AG20443 (cell line): ENCODE measurements at places on chromosomes 3 and 15.

DNA sequence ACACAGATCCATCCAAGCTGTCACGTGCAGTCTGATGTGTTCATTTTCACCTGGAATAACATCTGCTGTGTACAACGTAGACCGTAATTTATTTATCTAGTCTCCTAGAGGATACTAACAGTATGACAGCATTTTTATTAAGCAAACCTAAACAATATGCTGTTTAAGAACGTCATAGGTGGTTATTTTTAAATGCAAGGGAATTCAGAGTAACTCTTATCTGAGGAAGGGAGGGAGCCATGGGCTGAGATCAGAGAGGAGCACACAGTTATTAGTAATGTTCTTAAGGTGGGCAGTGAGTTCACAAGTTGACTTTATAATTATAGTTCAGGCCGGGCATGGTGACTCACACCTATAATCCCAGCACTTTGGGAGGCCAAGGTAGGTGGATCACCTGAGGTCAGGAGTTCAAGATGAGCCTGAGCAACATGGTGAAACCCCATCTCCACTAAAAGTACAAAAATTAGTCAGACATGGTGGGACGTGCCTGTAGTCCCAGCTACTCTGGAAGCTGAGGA, 193.6 kb downstream of the UACA start:
- DNase-seq = no peak

- no peak for DNase-seq
Observed at GRCh38 chr3:17607905-17608304, 134.5 kb downstream of the TBC1D5 start.

DNA sequence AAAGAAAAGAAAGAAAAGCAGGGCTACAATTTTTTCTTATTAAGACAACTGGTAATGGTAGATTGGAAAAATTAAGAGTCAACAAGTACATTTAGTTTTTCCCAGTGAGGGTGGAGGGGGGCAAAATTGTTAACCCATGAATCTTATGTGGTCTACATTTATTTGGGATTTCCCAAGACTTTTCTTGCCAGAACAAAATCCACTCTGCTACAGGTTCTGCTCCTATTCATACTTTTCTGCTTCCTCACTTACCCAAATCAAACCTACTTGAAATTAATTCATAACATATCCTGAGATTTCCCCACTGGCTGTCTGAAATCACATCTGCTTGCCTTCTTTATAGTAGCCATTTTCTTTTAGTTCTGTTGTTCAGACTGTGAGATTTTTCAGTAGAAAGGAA, 41.1 kb downstream of the VGLL3 start:
- DNase-seq = no peak

GRCh38 chr3:28132941-28133340, 108.5 kb upstream of the CMC1 start:
- no peak for DNase-seq

- DNase-seq = no peak
Observed at GRCh38 chr3:193560870-193561269, 6.2 kb upstream of the ATP13A4 start.
